Activated naive CD4-positive, alpha-beta T cell treated with Interleukin-2 at 50 U/mL for 16 hours (primary cell): ENCODE measurements at places on chromosomes 5 and 9.
A peak's percentile ranks its signal among the peaks of the same experiment; 100 is the strongest.

- DNase-seq, result no peak
Observed at GRCh38 chr5:103587185-103587748, 24.7 kb upstream of the NUDT12 start.

DNA sequence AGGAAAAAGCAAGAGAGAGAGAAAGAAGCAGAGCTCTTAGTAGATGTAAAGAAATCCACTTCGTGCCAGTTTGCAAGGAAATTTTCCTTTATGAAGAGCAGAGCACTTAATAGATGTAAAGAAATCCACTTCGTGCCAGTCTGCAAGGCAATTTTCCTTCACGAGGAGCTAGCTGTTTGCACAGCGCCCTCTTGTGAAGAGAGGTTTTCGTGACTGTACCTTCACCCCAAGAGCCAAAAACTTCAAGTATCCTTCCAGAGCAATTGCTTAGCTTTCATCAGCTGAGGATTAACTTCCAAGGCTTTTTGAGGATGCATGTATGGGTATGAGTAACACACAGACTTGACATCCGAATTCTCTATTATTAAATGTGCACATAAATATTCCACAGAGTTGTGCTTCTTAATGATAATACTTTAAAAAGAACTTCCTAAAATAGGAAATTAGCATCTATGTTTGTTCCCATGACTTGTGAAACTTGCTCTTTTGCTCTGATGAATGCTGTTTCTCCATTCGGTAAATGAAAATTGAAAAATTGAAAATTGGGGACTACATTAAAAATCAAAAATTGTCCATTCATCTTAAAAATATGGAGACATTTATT lies 525.6 kb downstream of the PDE4D start:
- peak; percentile 37 for DNase-seq

- DNase-seq, result no peak
Observed at GRCh38 chr9:108680946-108681345, 174.8 kb downstream of the ACTL7B start.

DNA sequence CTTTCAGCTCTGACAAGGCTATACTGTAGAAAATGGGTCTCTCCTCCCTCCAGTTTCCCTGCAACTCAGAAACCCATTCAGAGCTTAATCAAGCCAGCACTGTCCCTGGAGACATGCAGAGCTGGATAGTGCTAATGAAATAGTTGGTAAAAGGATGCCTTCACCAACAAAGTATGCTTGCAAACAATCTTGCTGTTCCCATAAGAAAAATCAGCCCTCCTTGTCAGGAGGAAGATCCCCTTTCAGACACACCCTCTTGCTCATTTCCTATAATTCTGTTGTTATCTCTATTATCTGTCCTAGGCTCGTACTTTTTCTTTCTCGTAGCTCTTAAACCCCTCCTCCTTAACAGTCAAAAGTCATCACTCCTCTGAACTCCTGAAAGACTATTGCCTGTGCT lies 9.9 kb upstream of the OSMR start:
- DNase-seq, result no peak

DNA sequence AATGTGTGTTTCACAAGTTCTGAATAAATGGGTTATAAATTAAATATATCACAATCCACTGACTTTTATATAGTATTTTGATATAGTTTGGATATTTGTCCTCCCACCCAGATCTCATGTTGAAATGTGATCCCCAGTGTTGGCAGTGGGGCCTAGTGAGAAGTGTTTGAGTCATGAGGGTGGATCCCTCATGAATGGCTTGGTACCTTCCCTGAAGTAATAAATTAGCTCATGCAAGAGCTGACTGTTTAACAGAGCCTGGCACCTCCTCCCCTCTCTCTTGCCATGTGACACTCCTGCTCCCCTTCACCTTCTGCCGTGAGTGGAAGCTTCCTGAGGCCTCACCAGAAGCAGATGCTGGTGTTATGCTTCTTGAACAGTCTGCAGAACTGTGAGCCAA lies 127.9 kb upstream of the PALM2AKAP2 start:
- no peak for DNase-seq

DNA sequence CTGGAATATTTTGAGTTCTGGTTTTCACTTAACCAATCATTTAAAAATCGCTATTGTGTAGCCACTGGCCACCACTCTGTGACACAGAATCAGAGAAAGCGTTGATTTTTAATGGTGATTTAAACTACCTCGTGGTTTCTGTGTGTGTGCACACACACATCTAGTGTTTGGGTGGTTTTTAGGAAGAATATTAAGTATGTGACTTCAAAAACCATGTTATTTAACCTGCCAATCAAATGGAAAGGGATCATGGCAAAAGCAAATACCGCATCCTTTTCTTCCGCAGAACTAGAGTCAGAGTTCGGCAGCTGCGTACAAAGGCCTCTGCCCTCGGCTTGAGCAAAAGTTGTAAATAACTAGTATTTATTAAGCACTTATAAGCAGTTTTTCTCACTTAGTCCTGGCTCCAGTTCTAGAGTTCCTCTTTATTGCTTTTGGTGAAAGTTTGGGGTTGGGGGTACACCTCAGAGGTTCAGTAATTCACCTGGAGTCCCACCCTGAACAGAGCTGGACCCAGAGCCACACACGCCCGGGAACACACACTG lies 40.6 kb downstream of the HABP4 start:
- no peak for DNase-seq

DNA sequence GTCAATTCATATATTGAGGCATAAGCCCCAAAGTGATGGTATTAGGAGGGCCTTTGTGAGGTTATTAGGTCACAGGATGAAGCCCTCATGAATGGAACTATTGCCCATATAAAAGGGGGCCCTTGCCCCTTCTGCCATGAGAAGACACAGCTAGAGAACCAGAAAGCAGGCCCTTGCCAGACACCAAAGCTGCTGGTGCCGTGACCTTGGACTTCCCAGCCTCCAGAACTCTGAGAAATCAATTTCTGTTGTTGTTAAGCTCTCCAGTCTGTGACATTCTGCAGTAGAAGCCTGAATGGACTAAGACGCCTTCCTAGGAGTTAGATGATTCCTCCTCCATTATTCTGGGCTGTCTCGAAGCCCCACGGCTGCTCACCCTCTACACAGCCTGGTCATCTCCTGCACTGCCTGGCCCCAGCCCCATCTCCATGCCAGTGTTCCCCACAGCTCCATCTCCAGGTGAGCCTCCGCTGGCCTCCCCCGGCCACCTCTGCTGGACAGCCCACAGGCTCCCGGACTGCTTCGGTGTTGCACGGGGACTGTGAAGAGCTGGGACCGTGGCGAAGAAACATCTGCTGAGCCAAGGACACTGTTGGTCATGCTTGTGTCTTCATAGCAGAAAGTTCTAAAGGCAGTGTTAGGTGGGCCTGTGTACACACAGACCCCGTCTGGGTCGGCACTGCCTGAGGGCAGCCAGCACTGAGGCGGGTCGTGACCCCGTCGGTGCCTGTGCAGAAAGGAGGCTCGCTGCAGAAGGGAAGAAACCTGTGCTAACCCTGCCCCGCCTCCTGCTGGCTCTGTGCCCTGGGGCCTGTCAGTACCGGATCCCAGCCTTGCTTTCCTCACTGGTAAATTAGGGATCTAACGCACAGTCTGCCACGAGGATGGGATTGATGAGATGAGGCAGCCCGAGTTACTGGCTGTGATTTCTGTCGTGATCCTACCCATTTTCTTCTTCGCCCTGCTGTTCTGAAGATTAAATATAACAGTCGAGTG lies 55.1 kb upstream of the CNOT6 start:
- no peak for DNase-seq

GRCh38 chr9:104746798-104747197 lies 685 bp upstream of the NIPSNAP3A start:
- no peak for DNase-seq

GRCh38 chr9:14433351-14434157 lies 119.6 kb upstream of the NFIB start:
- DNase-seq, result no peak

DNA sequence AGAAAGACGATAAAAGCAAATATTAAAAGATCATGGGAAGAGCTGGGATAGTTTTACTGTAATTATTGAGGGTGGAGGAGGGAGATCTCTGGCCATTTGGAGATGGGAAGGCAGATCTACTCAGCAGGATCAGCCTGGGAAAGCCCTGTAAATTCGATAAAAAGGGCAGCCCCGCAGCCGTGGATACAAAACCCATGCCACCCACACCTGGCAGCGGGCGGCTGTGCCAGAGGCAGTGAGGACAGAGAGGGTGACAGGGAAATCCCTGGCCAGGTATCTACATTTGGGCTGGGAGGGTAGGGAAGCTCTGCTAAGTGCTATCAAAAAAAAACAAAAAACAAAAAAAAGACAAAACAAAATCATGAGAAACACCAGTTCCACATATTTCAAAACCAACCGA lies 379.2 kb upstream of the IRX1 start:
- no peak for DNase-seq
